NCI-H226 (cell line): ENCODE measurements at places on chromosomes 11 and 22.

- DNase-seq, result no peak
These were observed 949 bp downstream of the TP53AIP1 start for GRCh38 chr11:128941573-128942271.

DNA sequence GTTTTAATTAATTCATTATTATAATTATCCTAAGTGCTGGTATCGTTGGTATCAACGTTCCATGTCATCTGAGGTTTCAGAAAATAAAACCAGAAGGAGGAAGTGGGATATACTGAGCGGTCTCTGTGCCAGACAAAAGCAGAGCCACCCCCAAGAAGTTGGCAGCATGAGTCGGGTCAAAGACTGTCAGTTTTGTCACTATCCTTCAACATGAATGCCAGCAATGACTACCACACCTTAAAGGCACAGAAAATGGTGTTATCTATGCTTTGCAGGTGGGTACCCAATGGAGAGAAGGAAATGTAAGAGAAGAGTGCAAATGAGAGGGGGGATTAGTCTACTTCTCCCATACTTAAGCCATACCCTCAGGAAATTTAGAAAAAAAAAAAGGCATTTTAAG lies 408.5 kb downstream of the OPCML start:
- DNase-seq, result no peak

- DNase-seq, result no peak
These were observed 429 bp upstream of the SLC22A6 start for GRCh38 chr11:62985041-62985750.

DNA sequence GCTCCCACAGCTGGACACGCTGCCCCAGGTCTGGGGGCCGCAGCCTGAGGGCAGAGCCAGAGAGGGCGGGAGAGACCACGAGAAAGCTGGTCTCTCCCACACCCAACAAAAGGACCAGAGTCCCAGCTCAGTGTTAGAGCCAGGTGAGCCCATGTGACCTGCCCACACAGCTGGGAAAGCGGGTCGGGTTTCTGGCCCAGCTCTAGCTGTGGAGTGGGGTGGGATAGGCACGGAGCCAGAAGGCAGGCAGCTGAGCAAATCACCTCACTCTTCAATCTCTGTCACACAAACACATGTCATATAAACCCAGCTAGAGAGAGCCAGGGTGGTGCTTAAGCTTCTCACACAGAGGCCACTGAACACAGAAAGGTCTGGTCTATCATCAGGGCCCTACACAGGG lies 7.8 kb upstream of the EIF3D start:
- no peak for DNase-seq

DNA sequence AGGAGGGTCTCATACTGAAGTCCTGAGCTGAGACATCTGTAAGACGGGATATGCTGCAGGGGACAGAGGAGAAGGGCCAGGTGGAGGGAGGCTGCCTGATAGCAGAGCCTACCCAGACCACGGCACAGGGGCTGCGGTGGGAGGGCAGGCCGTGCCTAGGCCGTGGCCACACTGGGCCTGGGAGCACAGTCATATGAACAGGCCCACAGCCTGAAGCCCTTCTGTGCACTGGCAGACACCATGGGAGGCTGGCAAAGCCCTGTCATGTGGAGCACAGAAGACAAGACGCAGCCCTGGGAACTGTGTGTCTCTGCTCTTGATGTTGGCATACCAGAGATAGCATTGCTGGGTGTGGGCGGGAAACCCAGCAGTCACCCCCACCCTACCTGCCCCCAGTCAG lies 3.3 kb downstream of the SPATA19 start:
- DNase-seq, result no peak
